ENCODE measurements at places on chromosomes 13 and 19.

- no peak for DNase-seq
Observed at GRCh38 chr19:33286899-33287298, 15.4 kb downstream of the CEBPA start.

DNA sequence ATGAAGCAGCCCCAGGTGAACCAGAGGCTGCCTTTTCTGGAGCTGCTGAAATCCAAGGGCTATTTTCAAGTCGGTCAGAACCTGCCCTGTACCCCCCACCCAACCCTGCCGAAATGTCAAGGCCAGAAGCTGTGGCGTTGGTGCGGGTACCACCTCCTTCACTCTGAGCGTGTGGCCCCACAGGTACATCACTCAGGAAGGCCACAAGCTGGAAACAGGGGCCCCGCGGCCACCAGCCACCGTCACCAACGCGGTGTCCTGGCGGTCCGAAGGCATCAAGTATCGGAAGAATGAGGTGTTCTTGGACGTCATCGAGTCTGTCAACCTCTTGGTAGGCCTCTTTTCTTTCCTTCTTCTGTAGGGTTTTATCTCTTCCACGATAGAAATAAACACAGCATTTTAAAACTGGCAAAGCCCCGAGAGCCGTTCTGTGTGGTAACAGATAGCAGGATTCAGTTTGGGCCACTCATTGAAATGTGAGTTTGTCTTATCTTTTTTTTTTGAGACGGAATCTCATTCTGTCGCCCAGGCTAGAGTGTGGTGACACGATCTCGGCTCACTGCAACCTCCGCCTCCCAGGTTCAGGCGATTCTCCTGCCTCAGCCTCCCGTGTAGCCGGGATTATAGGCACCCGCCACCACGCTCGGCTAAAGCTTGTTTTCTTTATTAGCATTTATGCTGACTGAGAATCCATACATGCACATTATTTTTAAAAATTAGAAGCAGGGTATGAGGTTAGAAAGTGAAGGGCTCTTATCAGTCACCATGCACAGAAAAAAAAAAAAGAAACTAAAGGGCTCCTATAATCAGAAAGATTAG lies 11.3 kb downstream of the AP1M1 start:
- no peak for DNase-seq

- DNase-seq = no peak
Observed at GRCh38 chr13:77565635-77566034, 30.1 kb downstream of the SCEL start.

DNA sequence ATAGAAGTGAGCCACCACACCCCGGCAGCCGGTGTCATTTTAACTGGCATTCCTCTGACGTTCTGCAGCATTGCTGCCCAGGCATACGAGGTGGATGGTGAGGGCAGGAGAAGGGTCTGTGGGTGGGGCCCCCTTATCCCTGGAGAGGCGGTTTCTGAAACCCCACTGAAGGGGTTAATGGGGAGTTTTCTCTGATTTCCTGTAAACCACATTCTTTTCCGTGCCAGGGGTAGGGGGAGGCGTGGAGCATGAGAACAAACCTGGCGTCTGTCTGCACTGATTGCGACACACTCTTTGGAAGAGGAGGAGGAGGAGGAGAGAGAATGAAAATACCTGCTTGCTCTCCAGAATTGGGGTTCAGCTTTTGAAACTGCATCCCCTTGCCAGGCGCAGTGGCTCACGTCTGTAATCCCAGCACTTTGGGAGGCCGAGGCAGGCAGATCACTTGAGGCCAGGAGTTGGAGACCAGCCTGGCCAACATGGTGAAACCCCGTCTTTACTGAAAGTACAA lies 2.7 kb upstream of the C3 start:
- no peak for DNase-seq

- DNase-seq = peak; percentile 47
Observed at GRCh38 chr13:99062593-99062992, 84.7 kb upstream of the DOCK9 start.

GRCh38 chr13:74920920-74921319 lies 561.0 kb downstream of the TBC1D4 start:
- no peak for DNase-seq

- no peak for DNase-seq
Observed at GRCh38 chr19:30318936-30319335, 53.2 kb upstream of the ZNF536 start.

DNA sequence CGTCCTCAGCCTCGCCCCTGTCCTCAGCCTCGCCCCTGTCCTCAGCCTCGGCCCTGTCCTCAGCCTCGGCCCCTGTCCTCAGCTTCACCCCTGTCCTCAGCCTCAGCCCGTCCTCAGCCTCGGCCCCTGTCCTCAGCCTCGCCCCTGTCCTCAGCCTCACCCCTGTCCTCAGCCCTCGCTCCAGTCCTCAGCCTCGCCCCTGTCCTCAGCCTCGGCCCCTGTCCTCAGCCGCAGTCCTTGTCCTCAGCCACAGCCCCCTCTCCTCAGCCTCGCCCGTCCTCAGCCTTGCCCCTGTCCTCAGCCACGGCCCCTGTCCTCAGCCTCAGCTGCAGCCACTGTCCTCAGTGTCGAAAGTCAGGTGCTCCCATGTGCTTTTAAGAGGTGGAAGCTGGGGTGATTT lies 10.5 kb downstream of the C13orf46 start:
- no peak for DNase-seq

GRCh38 chr19:17296976-17297375 lies 6.2 kb downstream of the ABHD8 start:
- no peak for DNase-seq

DNA sequence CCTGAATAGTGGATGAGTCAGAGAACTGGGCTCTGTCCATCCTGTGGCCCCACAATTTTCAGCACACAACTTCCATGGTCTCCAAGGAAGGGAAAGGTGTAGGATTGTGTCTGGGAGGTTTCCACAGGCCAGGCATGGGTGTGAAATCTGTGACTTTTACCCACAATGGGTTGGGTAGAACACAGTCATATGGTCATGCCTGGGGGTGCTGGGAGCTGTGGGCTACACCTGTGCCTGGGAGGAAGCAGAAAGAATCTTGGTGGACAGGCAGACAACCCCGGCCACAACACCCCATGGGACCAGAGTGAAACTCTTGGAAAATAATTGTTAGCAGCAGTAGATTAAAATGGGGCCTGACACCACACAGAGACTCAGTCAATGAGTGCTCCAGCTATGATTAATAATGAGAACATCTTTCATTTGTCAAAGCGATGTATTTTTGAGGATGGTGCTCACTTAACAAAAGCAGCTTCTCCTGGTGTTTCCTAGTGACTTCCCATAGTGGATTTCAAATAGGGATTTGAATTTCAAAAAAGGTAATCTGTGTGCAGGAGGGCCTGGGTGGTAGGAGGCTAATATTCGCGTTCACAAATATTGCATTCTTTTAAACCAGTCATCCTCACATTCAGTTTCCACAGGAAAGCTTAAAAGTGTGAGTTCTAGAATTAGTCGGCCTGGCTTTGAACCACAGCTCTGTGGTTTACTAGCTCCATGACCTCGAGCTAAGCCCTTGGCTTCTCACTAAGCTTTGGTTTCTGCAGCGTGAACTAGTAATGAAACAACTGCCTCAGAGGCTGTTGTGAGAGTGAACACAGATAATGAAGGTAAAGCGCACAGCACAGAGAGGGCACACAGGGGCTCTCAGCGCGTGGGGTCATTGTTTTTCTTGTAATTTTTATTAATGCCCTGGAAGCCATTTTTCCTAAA lies 89.3 kb upstream of the UQCRFS1 start:
- DNase-seq = no peak

DNA sequence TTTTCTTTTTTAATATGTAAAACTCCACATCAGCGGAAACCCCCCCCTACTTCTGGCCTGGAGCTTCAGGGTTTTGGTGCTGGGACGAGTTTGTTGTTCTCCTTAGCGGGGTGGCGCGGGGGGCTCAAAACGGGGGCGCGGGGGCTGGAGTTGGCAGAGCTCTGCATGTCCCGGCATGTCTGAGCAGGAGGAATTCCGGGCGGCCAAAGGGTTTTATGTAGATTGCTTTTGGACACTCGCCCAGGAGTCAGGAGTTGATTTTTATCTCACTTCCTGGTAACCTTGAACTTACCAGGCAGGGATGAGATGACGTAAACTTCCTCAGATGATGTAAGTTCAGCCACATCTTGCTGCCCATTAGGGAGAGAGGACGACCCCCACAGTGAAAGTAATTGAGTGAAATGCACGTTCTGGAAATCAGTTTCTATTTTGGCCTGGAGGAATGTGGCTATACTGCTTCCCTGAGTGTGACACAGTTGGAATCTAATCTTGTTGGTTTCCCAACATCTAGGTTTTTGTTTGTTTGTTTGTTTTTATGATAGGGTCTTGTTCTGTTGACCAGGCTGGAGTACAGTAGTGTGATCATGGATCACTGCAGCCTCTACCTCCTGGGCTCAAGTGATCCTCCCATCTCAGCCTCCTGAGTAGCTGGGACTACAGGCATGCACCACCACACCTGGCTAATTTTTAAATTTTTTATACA lies 21.0 kb upstream of the GDF15 start:
- peak; percentile 80 for DNase-seq

DNA sequence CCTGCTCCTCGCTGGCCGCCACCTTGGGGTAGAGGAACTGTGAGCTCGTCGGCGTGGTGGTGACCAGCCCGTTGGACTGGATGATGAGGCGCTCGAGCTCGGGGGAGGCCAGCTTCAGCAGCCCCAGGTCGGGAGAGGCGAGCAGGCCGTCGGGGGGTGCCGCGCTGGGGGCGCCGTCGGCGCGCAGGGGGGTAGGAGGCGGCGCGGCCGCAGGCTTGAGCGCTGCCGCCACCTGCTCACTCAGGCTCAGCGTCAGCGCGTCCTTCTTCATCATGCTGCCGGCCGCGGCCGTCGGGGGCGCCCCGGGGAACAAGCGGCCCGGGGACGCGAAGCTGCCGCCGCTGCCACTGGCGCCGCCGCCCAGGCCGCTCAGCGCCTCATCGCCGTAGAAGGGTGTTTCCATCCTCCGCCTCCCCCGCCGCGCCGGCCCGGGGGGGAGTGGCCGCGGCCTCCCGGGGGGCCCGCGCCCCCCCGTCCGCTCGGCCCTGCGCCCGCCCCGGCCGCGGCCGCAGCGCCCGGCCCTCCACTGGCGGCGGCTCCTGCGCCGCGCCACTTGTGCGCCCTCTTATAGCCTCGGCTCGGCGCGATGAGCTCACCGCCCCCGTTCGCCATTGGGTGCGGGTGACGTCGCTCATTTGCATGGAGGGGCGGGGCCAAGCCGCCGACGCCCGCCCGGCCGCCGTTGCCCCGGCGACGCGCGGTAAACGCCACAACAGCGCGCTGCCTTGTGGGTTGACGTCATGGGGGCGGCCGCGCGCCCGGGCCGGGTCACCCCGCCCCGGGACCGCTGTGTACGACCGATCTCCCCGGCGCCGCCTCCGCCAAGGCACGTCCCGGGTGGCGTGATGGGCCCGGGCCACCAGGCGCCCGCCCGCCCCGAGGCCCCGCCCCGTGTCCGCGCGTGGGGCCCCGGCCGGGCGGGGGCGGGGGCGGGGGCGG lies at the start of gene JUND:
Gene JUND (minus strand): TSS at position 541 of the 939 bp plus-strand sequence. CDS start 138 bp downstream, at position 403.
- DNase-seq = peak; percentile 99

All from left hindlimb (tissue), 1 donor.